ENCODE measurements at places on chromosomes 5 and 9.

DNA sequence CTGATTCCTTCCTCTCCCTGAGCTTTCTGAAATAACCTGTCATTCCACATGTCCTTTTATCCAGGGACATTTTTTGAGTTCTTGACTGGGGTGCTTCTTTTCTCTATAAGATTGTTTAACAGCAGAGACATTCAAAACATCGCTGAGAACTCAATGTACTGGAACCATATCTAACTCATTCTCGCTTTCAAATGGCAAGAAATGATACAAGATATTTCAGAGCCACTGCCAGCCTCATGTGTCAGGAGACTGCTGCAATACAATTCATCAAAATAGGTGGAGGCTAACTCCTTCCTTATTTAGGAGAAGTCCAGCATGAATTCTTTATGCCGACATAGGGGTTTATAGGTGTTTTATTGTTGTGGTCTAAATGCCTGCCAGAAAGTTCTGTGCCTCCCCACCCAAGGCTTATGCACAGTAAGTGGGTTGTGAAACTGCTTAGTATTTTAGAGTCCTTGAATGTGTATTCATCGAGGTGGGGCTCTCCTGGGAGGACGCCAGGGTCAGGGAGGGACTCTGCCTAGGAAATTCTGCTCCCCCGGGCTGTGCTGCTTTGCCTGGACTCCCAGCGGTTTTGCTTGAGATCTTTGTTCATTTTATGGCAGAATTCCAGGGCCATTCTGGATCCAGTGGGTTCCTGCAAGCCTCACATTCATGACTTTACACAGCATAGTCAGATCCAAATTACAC lies 53.9 kb downstream of the ZNF474 start:
- DNase-seq = no peak

DNA sequence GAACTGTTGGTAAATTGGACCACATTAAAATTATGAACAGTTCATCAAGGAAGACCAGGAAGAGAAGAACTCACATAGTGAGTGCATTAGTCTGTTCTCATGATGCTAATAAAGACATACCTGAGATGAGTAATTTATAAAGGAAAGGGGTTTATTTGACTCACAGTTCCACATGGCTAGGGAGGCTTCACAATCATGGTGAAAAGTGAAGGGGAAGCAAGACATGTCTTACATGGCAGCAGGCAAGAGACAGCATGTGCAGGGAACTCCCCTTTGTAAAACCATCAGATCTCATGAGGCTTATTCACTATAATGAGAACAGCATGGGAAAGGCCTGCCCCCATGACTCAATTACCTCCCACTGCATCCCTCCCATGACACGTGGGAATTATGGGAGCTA lies 135.9 kb upstream of the MAN2A1 start:
- DNase-seq = no peak

DNA sequence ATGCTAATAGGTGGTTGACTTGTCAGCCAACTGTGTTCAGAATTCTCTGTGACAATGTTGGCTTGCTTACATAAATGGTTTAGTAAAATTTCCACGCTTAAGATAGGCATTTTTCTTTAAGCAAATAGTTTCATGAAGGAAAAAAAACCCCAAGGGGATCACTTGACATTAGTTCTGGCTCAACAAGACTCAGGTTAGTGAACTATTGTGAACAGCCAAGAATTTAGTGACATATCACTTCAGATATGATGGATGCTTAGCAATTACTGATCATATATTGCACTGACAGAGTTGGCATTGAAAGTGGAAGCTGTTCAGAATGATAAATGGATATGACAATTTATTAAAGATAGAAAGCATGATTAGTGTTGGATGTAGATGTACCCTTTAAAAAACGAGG lies 218.5 kb downstream of the TMEM232 start:
- DNase-seq = no peak

DNA sequence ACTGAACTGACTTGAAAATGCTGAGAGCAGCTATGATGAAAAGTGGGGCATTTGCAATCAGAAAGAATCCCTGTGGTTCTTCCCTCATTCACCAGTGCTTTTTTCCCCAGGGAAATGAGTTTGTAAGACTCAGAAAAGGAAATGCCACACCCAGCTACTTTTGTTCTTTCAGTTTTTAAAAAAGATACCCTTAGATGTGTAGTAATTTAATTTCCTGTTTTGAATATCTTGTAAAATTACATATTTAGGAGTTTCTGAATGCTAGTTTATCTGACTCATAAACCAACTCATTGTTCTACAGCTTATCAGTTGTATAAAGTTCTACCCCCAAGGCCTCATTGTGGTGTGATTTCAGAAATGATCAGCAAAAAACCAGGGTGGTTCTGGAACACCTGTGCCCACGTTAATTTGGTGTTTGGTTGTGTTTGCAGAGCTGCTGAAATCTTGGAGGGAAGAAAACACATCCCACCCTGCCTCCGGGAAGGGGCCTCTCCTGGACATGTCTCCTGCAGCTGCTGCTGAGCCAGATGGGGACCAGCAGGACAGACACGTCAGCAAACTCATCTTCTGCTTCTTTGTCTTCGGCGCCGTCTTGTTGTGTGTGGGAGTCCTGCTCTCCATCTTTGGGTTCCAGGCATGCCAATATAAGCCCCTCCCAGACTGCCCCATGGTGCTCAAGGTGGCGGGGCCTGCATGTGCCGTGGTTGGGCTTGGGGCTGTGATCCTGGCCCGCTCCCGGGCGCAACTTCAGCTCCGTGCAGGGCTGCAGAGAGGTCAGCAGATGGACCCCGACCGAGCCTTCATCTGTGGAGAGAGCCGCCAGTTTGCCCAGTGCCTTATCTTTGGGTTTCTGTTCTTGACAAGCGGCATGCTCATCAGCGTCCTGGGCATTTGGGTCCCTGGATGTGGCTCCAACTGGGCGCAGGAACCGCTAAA lies 2.8 kb downstream of the TMEM171 start:
- DNase-seq = no peak

DNA sequence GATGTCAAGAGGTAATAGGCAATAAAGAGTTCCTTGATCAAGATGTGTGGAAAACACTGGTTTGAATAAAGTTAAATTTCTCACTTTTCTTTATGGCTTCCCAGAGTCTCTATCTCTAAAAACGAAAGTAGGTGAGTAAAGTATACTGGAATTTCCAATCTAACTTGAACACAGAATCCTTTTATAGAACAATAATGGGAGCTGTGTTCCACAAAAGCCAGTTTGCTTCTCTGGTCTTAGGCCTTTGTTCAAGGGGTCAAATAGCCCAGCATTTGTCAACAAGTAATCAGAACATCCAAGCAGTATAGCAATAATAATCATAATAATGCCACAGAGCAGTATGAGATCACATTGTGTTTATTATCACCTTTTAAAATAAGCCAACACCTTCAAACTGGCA lies 20.2 kb downstream of the ATP10B start:
- no peak for DNase-seq

- DNase-seq = no peak
Measured at GRCh38 chr5:72314571-72315172, 5.4 kb downstream of the MRPS27 start.

GRCh38 chr9:70049672-70050271 lies 6.1 kb downstream of the MAMDC2 start:
- DNase-seq = no peak

- no peak for DNase-seq
Measured at GRCh38 chr5:180720486-180720885, 19.4 kb downstream of the OR2Y1 start.

DNA sequence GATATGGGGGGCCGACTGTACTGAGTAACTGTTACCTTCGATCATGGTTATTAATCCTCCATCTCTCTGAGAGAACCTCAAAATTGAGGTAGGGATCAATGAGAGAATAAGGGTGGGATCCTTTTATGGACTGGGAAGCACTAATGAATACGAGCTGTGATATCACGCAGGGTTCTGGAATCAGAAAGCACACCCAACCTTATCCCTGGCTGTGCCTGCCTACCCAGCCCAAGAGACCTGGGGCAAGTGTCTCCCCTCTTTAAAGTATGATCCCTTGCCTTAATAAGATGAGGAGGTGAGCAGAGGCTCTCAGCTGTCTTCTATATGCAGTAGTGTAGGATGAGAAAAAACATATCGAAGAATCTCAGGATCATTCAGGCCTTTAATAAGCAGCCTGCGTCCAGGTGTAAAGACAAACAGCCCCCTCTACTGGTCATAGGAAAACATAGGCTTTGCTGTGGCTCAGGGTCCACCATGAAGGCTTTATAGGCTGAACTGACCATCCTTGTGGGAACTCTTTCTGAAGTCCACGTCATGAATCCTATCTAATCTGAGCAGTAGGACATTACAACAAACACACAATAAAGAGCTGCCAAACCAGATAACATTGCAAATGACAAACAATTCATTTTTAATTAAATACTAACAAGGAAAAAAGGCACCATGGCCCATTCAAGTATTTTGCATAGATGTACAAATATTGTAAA lies 16.8 kb downstream of the NIPAL4 start:
- DNase-seq = peak; percentile 33

- DNase-seq = no peak
Measured at GRCh38 chr5:5572010-5572865, 149.8 kb downstream of the ICE1 start.

DNA sequence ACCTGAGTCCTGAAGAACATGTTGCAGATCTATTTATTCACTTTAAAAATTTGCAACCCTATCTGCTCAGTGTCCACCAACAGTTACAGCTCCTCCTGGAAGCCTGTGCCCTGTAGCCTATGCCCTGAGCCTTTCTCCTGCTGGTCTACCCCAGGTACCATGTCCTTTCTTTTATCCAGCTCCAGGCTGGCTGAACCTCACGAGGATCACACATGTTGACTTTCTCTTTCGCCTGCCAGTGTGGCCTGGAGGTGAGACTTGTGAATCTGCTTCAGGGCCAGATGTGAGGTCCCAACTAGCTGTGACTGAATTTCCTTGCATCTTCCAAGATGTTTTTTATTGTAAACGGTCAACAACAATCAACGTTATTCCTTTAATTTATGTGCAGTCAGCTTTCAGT lies 70.7 kb downstream of the GDNF start:
- DNase-seq = no peak

- no peak for DNase-seq
Measured at GRCh38 chr5:80864706-80865435, 95.3 kb upstream of the RASGRF2 start.

DNA sequence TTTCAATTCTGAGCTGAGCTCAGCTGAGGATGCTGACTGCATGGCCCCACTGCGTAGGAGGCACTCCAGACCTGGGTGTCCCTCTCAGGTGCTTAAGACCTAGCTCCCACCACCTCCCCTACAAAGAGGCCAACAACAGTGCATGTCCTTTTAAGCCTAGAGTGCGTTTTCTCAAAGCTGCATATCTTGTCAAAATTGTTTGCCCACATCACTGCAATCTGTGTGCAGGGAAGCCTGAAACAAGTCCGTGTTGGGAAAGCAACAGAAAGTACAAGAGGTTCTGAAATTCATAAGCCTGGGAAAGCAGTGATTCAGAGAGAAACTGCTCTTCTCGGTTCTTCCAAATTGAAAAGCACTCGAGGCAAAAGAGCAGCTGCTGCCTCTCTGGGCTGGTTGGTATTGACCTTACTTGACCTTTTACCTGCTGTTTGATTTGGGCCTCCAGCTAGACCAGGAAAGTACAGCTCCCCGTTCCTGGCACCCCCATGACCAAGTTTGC lies 238.4 kb downstream of the NR2F1-AS1 start:
- DNase-seq = no peak

Data from GDM1 (cell line).